ENCODE measurements at places on chromosomes 13 and 19.
A peak's percentile ranks its signal among the peaks of the same experiment; 100 is the strongest.

- no peak overlapping the region for H3K27ac ChIP-seq
- H3K27me3 ChIP-seq: no peaks in the 10 kb centered on the region
- DNase-seq: no peak
- no peaks in the 10 kb centered on the region for H3K4me1 ChIP-seq
Measured at GRCh38 chr13:95797016-95797415, 120.1 kb downstream of the DNAJC3 start.

GRCh38 chr19:44579663-44580365 is 33.5 kb upstream of the IGSF23 start:
- no peak for DNase-seq
- no peaks in the 10 kb centered on the region for H3K27me3 ChIP-seq
- H3K4me1 ChIP-seq: no peaks in the 10 kb centered on the region
- H3K36me3 ChIP-seq: no peaks in the 10 kb centered on the region
- no peak overlapping the region for H3K4me3 ChIP-seq
- H3K27ac ChIP-seq: no peak overlapping the region

- DNase-seq: no peak
- no peaks in the 10 kb centered on the region for H3K4me1 ChIP-seq
- no peak overlapping the region for H3K4me3 ChIP-seq
- H3K36me3 ChIP-seq: no peaks in the 10 kb centered on the region
Measured at GRCh38 chr13:65090186-65090585, 2139.9 kb downstream of the PCDH9 start.

DNA sequence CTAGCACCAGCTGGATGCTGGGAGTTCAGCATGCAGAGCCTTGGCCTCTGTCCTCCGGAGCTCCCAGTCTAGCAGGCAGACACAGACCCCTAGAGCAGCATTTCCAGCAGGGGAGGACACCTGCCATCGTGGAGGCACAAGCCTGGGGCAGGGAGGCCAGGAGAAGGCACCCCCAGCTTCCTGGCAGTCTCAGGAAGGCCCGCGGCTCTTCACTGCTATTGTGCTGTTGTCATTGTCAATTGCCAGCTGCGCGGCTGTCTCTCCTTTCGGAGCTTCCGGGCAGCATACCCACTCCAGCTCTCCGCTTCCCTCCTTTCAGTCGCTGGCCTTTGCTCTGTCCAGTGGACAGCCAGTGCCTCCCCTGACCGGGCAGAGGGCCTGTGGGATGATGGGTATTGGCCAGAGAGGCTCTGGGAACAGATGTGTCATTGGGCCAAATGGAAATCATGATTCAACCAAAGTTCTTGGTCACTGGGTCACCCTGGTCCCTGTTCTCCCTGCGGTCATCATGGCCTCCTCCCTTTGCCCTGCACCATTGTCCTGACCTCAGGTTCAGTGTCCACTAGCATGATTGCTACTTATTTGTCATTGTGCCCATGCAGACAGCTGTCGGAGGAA is 93.0 kb downstream of the SLC7A1 start:
- H3K4me1 ChIP-seq: peaks cover under 1% of the 10 kb centered on the region
- no peak for DNase-seq
- H3K36me3 ChIP-seq: peaks cover 38% of the 10 kb centered on the region
- no peaks in the 10 kb centered on the region for H3K27me3 ChIP-seq
- no peak overlapping the region for H3K27ac ChIP-seq

- H3K27me3 ChIP-seq: no peaks in the 10 kb centered on the region
- no peaks in the 10 kb centered on the region for H3K36me3 ChIP-seq
- peak within 1 kb of the TSS; percentile 96 for H3K4me3 ChIP-seq
- peaks cover 18% of the 10 kb centered on the region for H3K4me1 ChIP-seq
- DNase-seq: peak; percentile 98
Measured at GRCh38 chr19:12551060-12551832, at the start of gene ZNF564. TSS of gene ZNF564 (minus strand) at chr19:12551482. CDS start at chr19:12551332, 150 bp downstream.

GRCh38 chr19:27793128-27793643 is 1419.8 kb downstream of the UQCRFS1 start:
- H3K27ac ChIP-seq: peak overlapping the region; percentile 86
- H3K36me3 ChIP-seq: no peaks in the 10 kb centered on the region
- H3K27me3 ChIP-seq: no peaks in the 10 kb centered on the region
- peaks cover 5% of the 10 kb centered on the region for H3K4me1 ChIP-seq
- peak; percentile 19 for DNase-seq

GRCh38 chr19:28602675-28603298 is 610.2 kb downstream of the UQCRFS1 start:
- H3K4me3 ChIP-seq: no peak overlapping the region
- no peaks in the 10 kb centered on the region for H3K36me3 ChIP-seq
- H3K27ac ChIP-seq: no peak overlapping the region
- H3K27me3 ChIP-seq: no peaks in the 10 kb centered on the region
- H3K4me1 ChIP-seq: no peaks in the 10 kb centered on the region

GRCh38 chr19:54114340-54115108 is 933 bp downstream of the TFPT start:
- H3K36me3 ChIP-seq: peaks cover 21% of the 10 kb centered on the region
- H3K4me1 ChIP-seq: peaks cover 12% of the 10 kb centered on the region
- H3K4me3 ChIP-seq: peak overlapping the region; percentile 96
- H3K27me3 ChIP-seq: no peaks in the 10 kb centered on the region
- peak overlapping the region; percentile 91 for H3K27ac ChIP-seq

DNA sequence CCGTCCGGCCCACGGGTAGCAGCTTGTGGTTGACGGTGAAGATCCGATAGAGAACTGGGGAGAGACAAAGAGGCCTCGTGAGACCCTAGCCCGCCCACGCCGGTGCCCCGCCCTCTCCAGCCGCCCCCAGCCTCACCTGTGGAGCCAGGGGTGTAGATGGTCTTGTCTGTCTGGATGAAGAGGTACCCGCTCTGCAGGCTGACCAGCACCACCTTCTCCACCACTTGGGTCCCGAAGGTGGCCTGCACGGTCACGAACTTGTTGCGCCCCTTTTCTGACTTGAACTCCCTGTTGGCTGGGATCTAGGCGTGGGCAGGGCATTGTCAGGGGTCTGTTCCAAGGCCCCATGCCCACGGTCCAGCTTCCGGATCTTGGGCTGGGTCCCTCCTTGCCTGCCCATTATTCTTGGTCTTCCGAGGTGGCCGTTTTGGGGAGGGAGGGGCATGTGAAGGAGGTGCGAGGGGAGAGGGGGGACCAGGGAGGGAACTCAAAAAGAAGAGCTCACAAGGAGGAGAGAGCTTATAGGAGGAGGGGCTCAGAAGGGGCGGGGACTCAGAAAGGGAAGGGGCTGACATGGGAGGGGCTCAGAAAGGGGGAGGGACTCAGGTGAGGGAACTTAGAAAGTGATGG is 2.2 kb downstream of the C3 start:
- no peaks in the 10 kb centered on the region for H3K27me3 ChIP-seq
- DNase-seq: no peak
- H3K4me3 ChIP-seq: no peak overlapping the region
- H3K36me3 ChIP-seq: no peaks in the 10 kb centered on the region

DNA sequence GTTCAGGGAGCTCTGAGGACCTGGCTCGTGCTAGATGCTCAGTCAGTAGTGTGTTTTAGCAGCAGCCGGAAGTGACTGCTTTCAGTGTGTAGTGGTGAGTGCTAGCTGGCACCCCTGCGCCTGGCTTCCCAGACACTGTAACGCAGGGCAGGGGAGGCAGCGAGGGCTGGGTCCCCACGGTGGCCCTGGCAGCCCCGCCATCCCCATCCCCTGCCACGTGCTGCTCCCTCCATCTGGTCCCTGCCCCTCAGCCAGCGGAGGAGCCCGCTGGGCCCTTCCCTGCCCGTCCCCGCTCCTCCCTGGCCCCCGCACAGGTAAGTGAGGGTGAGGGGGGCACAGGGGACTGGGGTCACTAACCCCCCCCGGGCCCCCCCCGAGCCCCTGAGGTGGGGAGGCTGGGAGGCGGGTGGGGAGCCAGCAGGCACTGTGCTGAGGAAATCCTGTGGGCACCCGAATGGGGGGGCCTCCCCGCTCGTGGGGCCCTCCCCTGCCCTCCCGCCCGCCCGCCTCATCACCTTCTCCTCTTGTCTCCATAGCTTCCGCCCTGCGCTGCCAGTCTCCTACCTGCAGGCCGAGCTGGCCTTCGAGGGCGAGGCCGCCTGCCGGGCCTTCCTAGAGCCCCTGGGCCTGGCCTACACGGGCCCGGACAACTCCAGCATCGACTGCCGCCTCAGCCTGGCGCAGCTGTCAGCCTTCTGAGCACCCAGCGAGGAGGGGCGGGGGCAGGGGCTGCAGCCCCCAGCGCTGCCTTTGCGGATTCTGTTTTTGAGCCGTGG is 3.2 kb downstream of the LENG9 start:
- H3K27ac ChIP-seq: no peak overlapping the region
- H3K36me3 ChIP-seq: peaks cover 61% of the 10 kb centered on the region
- peaks cover 20% of the 10 kb centered on the region for H3K4me1 ChIP-seq
- H3K27me3 ChIP-seq: no peaks in the 10 kb centered on the region

DNA sequence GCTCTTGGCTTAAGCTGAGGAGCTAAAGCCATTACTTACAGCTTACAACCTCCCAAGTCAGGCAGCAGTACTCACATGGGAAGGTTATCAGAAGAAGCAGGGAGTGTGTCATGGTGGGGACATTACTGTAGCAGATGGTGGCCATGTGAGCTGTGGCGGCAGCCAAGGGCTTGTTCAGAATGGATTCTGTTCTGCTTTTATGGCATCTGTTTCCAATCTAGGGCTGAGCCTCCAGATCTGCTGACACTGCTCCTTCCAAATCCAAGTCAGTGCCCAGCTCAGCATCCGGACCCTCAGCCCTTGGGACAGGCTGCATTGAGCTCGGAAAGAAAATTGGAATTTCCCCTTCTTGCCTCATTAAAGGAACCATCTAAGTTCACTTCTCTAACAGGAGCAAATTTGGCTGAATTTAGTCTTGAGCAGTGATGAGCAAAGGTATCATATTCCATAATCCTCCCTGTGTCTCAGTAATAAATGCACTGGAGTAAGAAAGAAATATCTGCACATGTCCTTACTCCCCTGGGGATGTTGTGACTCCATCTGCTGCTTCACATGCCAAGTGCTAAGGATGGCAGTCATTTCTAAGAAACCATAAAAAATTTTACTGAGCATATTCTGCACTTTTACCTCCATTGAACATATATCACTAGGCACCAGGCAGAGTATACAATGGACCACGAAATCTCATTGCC is 73.9 kb downstream of the KCTD12 start:
- H3K27ac ChIP-seq: no peak overlapping the region
- no peaks in the 10 kb centered on the region for H3K27me3 ChIP-seq
- peaks cover 5% of the 10 kb centered on the region for H3K4me1 ChIP-seq

DNA sequence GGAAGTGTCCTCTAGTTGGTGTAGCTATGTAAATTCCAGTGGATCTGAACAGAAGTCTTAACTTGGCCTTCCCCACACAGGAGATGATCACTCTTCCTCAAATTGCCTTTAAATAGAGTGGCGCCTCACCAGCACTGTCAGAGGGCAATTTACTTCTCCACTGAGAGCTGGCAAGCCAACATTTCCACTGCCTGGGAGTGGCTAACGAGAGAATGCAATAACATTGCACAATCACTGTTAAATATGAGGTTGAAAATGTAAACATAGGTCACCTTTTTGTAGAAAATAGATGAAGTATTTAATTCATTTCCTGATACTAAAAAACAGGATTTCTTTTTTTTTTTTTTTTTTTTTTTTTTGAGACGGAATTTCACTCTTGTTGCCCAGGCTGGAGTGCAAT is 55.4 kb upstream of the UBL3 start:
- no peaks in the 10 kb centered on the region for H3K27me3 ChIP-seq
- no peaks in the 10 kb centered on the region for H3K36me3 ChIP-seq
- no peaks in the 10 kb centered on the region for H3K4me1 ChIP-seq
- H3K27ac ChIP-seq: no peak overlapping the region
- H3K4me3 ChIP-seq: no peak overlapping the region

GRCh38 chr13:58953638-58954037 is 1210.1 kb downstream of the DIAPH3 start:
- H3K4me3 ChIP-seq: no peak overlapping the region
- DNase-seq: no peak
- no peaks in the 10 kb centered on the region for H3K4me1 ChIP-seq
- no peak overlapping the region for H3K27ac ChIP-seq
- H3K36me3 ChIP-seq: no peaks in the 10 kb centered on the region

DNA sequence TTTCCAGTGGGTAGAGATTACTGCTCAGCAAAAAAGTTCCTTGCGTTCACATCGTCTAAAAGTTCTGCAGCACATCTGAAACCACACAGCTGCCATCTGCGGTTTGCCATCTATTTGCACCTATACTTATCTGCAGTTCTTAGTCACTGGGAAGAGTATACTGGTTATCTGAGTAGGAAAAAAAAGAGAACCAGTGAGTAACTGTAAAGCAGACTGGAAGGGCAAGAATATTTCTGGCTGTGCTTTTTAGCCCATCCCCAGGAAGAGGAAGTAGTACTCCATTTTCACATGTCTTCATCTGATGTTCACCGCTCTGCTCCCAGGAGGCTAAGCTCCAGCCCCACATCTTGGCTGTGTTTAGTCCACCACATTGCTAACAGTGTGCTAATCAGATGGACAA is 35.6 kb downstream of the EFNB2 start:
- H3K4me1 ChIP-seq: peaks cover 18% of the 10 kb centered on the region
- H3K27me3 ChIP-seq: no peaks in the 10 kb centered on the region
- peak overlapping the region; percentile 50 for H3K4me3 ChIP-seq
- DNase-seq: no peak
- H3K27ac ChIP-seq: peak overlapping the region; percentile 75
- no peaks in the 10 kb centered on the region for H3K36me3 ChIP-seq

- H3K4me3 ChIP-seq: peak within 1 kb of the TSS; percentile 72
- H3K27me3 ChIP-seq: no peaks in the 10 kb centered on the region
- DNase-seq: peak; percentile 88
- peaks cover 14% of the 10 kb centered on the region for H3K4me1 ChIP-seq
- peak within 1 kb of the TSS; percentile 88 for H3K27ac ChIP-seq
Measured at GRCh38 chr13:114132419-114133121, at the start of gene RASA3. TSS of gene RASA3 (minus strand) at chr13:114132623. CDS start at chr13:114132489, 134 bp downstream.

- no peaks in the 10 kb centered on the region for H3K4me1 ChIP-seq
- no peak overlapping the region for H3K27ac ChIP-seq
- no peaks in the 10 kb centered on the region for H3K36me3 ChIP-seq
- no peak overlapping the region for H3K4me3 ChIP-seq
- DNase-seq: no peak
Measured at GRCh38 chr19:470701-471100, 9.9 kb upstream of the SHC2 start.

- peaks cover 6% of the 10 kb centered on the region for H3K36me3 ChIP-seq
- peaks cover 40% of the 10 kb centered on the region for H3K4me1 ChIP-seq
- peak overlapping the region; percentile 83 for H3K4me3 ChIP-seq
- peak overlapping the region; percentile 96 for H3K27ac ChIP-seq
- H3K27me3 ChIP-seq: no peaks in the 10 kb centered on the region
Measured at GRCh38 chr19:12788682-12789097, 2.6 kb upstream of the JUNB start.

DNA sequence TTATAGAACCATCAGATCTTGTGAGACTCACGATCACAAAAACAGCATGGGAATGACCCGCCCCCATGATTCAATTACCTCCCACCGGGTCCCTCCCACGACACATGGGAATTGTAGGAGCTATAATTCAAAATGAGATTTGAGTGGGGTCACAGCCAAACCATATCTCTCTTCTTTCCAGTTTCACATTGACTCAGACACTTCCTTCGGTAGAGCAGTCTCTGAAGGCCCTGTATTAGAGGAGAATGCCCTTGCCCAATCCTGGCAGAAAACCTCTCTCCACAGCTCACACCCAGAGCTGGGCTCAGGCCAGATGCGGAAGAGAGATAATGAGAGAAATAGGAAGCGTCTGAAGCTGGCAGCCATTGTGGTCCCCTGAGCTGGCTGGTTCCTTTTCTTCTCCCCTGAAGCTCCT is 72.4 kb upstream of the CLDN10 start:
- no peaks in the 10 kb centered on the region for H3K27me3 ChIP-seq
- H3K4me3 ChIP-seq: no peak overlapping the region
- no peaks in the 10 kb centered on the region for H3K36me3 ChIP-seq
